ENCODE measurements at places on chromosomes 6 and 20.

GRCh38 chr20:25466846-25467245 lies 59.4 kb downstream of the GINS1 start:
- DNase-seq = no peak

GRCh38 chr6:113140721-113141120 lies 716.4 kb upstream of the MARCKS start:
- no peak for DNase-seq

- DNase-seq = no peak
Observed at GRCh38 chr6:165200178-165200577, 109.2 kb downstream of the C6orf118 start.

DNA sequence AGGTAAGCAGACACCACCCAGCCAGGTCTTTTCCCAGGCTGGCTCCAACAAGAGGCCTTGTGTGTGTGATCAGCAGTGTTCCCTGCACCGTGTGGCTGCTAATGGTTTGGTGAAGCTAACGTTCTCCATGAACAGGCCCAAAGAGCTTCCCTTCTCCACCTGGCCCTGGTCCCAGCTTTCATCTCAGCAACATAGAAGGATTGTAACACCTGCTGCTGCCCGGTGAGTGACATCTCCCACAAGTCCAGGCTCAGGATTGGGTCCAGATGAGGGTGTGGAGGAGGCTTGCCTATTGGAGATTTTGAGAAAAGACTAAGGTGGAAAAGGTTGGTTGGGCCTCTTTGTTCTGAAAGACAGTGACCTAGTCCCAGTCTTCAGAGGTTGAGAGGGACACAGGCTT lies 89.6 kb downstream of the TMEM242 start:
- no peak for DNase-seq

DNA sequence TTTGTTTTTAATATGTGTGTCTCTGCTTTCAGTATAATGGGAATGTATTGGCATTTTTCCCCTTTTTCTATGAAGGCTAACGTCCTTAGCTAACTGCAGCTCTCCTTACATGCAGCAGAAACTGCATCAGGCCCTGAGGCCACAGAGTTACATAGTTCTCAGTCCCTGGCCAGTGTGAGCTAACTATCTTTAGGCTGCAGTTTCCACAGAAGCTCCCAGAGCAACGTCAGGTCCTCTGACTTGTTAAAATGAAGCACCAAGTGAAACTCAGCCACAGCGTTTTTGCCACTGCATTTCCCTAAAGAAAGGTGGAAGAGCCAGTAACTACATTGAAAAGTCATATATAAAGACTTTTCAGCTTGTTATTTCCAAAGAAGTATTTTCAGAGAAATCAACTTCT lies 244.7 kb downstream of the CBLN4 start:
- no peak for DNase-seq

- DNase-seq = no peak
Observed at GRCh38 chr20:8798505-8798904, 270.4 kb upstream of the PLCB4 start.

- DNase-seq = no peak
Observed at GRCh38 chr6:6793388-6794250, 205.1 kb downstream of the LY86 start.

DNA sequence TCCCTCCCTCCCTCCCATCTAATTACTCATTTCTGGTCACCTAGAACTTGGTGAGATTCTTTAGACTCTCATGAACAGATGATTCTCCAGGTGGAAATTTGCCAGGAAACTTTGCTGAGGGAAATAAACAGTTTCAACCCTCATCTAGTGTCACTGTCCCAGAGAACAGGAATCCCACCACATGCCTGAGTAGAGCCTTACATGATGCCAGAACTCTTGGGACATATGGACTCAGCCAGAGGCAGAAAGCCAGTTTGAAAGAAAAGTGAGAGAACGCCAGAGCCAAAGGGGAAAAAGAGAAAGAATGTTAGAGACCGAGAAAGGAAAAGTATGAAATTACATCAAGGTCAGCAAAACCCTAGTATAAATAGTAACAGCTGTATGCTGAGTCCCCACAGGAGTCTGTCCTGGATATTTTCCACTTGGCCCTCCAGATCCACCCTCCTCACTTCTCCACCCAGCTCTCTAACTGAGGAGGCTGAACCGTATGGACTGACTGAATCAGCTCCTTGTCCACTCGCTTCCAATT lies 127.5 kb upstream of the COL21A1 start:
- DNase-seq = no peak

DNA sequence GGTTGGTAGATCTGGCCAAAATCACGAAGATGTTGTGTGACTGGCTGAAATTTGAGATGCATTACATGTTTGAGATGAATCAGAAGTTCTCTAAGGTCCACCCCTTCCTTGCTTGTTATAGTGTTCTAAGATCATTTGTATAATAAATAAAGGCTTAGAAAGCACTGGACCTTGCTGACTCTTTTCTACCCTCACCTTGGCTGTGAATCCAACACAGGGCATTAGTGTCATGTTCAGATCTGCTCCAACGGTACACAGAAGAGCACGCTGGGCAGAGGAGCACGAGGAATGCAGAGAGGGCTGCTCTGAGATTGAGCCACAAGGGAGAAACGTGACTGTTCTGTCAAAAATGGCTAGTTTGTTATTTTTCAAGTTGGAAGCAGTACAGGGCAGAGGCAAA lies 169.5 kb upstream of the HDAC2 start:
- DNase-seq = no peak

DNA sequence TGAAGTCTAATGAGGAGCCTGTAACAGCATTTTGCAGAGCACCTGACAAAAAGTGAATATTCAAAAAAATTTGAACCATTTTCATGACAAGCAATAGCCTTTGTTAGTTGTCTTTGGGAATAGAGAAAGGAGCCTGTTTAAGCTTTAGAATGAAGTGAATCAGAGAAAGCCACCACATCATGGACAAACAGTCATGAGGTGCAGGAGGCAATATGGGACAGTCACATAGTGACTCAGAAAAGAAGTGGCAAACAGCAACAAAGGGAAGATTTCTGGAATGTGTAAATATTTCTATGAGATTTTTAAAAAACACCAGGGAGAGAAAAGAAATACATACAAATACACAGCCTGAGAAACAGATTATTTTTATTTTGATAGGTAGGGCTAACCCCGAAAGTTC lies 6.6 kb downstream of the KLHL31 start:
- no peak for DNase-seq

- no peak for DNase-seq
Observed at GRCh38 chr6:78010130-78010529, 357.3 kb downstream of the MEI4 start.

- no peak for DNase-seq
Observed at GRCh38 chr6:96301023-96301422, 220.6 kb upstream of the UFL1 start.

DNA sequence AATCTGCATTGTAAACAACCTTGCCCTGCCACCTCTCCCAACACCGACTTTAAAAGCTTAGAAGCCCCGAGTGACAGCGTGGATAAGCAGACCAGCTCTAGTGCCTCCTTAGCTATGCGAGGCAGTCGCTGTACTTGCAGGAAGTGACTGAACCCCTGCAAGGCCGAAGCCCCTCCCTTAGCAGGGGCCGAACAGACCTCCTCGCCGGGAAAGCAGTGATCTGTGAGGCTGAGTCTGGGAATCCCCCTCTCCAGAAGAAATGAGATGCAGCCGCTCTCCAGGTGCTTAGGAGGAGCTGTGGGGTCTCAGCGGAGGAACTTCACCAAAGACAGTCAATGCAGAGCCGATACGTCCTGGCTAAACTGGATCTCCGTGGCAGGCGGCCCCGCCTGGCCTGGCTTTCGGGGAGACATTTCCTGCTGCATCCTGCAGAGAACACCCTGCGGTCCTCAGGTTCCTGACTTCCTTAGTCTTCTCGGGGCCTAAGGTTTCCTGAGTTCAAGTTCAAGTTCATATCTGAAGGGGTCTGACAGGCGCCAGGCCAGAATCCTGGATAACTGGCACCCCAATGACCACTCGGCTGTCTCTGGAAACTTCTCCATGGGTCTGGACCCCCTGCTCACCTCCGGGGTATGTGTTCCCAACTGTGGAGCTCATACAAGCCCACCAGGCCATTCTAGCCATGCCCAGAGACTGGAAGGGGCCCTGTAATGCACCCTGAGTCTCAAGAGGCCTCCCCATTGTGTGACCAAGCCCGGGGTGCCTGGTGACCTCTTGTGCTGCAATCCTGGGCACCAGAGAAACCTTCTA lies 20.4 kb upstream of the FRMD1 start:
- no peak for DNase-seq

DNA sequence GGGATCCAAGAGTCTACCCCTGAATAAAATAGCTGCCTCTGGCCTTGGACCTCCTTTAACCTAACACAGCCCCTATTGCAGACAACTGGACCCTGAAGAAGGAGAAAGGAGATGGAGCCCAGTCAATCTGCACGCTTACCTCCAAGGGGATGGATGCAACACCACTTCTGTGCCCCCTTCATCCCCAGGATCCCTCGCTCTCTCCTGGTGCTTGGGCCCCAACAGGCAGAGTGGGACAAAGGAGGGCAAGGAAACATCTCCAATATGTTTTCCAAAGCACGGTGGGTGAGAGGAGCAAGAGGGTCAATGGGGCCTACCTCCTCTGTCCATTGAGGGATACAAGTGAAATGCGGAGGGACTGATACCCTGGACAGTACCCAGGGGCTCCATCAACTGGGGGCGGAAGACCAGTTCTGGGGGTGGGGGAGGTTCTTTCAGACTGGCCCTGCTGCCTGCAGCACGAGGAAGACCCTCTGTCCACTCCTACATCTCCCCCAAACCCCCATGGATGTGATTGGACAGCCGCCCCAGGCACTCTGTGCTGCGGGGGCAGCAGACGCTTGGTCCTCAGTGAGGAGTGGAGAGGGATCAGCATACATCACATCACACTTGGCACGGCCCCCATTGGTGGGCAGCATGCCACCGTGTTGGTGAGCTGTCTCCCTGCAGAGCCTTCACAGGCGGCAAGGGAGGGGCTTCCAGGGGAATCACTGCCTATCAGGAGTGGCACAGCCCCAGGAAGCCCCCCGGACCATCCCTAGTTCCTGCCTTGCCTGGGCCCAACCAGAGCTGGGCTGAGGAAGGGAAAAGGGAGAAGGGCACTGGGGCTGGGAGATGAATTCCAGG lies 70.6 kb downstream of the MRPL14 start:
- DNase-seq = peak; percentile 60

- no peak for DNase-seq
Observed at GRCh38 chr20:43972051-43972450, 57.4 kb downstream of the TOX2 start.

- peak; percentile 70 for DNase-seq
Observed at GRCh38 chr20:50982363-50982762, 23.7 kb downstream of the MOCS3 start.

GRCh38 chr6:43058531-43058930 lies 703 bp downstream of the MRPL2 start:
- DNase-seq = no peak

DNA sequence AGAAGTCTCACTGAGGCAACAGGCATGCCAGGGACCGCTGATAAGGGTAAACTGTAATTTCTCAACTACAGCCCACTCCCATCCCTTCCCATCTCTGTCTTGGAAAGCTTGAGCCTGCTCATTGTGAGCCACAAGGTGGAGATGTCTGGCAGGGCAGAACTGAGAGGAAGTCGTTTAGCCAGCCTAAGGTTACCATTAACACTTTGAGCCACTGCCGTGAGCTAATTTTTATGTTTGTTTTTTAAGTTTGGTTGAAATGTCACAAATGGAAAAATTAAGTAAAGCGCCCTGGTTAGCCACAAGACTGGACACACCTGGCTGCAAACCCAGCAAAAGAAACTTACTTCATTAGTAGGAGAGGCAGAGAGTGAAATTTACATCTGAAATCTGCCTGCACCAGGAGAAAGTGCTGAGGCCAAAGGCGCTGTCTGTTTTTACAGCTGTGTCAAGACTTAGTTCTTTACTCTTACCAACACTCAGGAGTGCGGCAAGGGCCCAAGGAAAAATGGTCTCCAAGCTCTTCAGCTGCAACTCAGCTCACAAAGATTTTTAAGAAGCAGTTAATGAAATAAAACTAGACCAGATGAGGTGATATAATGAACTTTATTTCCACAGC lies 50.0 kb upstream of the FAM83C start:
- no peak for DNase-seq

DNA sequence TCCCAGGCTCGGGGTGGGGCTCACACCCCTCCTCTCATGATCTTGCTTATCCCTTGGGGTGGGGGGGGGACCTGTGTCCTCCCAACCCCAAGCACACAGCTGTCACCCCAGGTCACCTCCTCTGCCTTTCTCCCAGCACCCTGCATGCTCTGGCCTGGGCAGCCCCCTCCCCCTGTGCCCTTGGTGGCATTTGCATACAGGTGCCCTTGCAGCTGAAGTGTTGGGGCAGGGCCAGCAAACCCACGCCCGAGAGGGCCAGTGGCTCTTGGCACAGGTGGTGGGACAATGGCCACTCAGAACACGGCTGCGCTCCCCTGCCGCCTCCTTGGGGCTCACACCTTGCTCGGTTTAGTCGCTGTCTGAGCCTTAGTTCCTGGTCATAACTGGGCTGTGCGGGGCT lies 11.3 kb upstream of the MYT1 start:
- DNase-seq = no peak

GRCh38 chr6:148140772-148141557 lies 201.7 kb upstream of the SASH1 start:
- DNase-seq = no peak

GRCh38 chr6:139152088-139152891 lies 17.4 kb downstream of the HECA start:
- no peak for DNase-seq

DNA sequence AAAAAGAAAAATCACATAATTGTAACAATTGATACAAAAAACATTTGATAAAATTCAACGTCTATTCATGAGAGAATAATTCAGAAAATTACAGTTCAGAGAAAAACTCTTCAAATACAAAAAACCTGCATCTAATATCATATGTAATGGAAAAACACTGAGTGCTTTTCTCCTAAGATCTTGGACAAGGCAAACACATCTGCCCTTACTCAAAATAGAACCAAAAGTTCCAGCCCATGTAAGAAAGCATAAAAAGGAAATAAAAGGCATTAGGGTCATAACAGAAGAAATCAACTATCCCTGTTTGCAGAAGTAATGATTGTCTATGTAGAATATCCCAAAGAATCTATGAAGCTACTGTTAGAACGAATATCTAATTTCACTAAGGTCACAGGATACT lies 721.4 kb downstream of the RFPL4B start:
- no peak for DNase-seq

- DNase-seq = no peak
Observed at GRCh38 chr6:45727228-45727627, 288.4 kb downstream of the CLIC5 start.

Data from hepatocyte (in vitro differentiated cells).